GM12891 (cell line): ENCODE measurements at places on chromosomes 5 and 9.

DNA sequence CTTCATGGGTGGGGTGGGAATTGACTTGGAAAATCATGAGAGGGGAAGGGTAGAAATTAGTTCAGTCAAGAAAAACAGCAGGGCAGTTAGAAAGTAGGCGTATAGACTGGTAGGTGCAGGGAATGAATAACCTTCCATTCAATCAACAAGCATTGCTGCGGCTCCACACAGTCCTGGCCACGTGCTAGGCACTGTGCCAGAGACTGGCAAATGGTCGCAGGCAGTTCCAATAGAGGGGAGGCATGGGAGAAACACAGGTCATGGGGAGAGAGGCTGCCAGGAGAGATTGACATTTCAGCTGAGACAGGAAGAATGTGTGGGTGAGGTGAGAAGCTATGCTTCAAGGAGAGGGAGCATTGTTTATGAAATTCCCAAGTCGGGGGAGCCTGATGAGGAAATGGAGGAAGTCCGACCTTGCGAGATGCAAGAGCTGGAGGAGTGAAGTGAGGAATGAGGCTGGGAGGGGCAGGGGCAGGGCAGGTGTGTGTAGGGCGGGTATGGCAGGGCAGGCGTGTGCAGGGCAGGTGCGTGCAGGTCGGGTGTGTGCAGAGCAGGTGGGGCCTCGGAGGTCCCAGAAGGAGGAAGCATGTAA lies 54.4 kb upstream of the PPARGC1B start:
- DNase-seq = no peak

- DNase-seq = no peak
These were observed 165.6 kb downstream of the PALM2AKAP2 start for GRCh38 chr9:109945573-109945972.

GRCh38 chr9:83433846-83434245 lies 104.4 kb downstream of the FRMD3 start:
- no peak for DNase-seq

DNA sequence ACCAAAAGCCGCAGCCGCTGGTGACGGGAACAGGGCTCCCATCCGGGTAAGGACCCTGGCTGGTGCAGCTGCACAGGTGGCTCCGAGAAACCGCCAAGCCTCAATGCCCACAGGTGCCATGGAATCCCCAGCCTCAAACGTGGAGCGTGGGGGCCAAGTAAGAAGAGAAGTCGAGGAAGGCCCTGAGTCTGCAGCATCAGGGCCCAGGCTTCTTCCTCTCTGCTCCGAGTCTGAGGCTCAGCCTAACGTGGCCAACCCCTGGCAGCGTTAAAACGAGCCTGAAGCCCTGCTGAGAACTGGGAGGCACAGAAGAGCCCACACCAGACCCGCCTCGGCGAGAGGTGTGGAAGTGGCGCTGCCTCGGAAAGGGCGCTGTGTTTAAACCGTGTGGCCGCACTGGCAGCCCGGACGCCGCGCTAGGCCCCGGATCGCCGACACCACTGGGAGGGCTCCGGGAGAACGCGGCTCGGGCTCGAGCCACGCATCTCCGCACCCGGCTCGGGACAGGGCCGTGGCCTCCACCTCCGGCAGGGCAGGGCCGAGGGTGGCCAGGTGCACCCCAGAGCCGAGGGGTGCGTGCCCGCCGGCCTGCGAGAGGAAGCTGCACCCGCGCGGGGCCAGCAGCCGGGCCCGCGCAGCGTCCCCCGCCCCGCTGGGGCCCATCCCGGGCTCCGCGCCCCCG lies 730 bp downstream of the ZMYND19 start:
- peak; percentile 52 for DNase-seq
